ENCODE measurements at places on chromosomes 4 and X.
A peak's percentile ranks its signal among the peaks of the same experiment; 100 is the strongest.

DNA sequence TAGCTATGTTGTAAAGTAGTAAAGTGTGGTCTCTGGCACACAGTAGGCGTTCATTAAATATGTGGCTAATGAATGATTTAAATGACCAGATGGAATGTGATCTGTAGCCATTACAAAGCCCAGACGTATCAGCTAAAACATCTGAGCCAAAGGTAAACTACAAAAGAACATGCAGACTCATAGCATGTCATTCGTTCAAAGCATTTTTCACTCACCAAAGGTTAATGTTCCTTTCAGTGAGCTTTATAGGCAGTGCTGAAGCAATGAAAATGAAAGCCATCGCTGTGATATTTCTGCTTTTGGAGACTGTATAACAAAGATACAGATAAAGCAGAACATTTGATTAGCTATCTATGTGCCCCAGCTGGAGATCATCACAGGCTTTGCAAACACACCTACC is 50.5 kb downstream of the F9 start:
- DNase-seq: peak; percentile 41

GRCh38 chrX:132592880-132593279 is 104.0 kb upstream of the MBNL3 start:
- DNase-seq: peak; percentile 57

DNA sequence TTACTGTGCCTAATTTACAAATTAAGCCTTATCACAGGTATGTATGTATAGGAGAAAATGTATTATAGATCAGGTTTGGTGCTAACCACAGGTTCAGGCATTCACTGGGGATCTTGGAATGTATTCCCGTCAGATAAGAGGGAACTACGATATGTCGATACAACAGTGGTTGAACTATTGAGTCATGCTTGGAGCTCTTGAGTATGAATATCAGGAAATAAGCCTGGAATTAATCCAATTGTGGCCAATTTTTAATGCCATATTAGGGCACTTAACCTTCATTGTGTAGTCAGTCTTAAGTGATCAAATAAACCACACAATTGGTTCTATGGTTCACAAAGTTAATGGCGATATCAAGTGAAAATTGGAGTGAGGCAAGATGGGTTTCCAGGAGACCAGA is 556.5 kb downstream of the IL1RAPL1 start:
- DNase-seq: no peak

GRCh38 chrX:38312436-38312835 is 14.9 kb downstream of the RPGR start:
- DNase-seq: no peak

DNA sequence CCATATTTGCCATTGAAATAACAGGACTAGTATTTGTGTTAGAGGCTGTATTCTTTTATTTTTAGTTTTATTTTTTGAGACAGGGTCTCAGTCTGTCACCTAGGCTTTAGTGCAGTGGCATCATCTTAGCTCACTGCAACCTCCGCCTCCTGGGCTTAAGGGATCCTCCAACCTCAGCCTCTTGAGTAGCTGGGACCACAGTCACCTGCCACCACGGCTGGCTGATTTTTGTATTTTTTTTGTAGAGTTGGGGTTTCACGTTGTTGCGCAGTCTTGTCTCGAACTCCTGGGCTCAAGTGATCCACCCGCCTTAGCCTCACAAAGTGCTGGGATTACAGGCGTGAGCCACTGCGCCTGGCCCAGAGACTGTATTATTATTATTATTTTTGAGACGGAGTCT is 15.3 kb downstream of the TMEM131L start:
- DNase-seq: no peak

DNA sequence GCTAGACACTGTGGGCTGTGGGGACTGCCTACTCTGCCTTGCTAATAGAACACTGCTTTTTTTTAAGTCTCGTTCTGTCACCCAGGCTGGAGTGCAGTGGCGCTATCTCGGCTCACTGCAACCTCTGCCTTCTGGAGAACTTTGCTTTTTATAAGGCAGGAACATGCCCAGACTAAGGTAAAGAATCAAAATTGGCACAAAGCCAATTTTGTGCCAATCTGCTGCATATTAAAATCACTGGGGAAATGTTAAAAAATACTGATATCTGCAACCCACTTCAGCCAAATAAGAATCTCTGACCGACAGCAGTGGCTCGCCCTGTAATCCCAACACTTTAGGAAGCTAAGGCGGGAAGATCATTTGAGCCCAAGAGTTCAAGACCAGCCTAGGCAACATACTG is 36.5 kb upstream of the CEP135 start:
- no peak for DNase-seq

- no peak for DNase-seq
Measured at GRCh38 chr4:182894681-182895275, 22.4 kb downstream of the DCTD start.

DNA sequence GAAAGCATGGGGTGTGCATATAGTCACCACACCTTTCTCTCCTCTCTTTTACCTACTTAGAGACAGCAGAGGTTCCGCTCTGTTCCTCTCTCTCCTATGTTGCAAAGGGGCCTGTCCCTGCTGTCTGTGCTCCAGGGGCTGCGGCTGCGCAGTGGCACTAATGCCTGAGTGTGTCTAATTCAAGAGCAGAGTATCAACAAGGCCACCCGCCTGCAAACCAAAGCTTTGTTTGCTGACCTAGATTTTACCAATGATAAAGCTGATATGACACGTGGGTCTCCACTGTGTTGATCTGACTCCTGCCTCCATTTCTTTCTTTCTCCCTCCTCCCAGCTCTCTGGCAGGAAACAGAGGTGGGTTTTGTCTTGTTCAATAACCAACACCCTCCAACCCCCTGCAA is 74.9 kb downstream of the NSG1 start:
- no peak for DNase-seq

DNA sequence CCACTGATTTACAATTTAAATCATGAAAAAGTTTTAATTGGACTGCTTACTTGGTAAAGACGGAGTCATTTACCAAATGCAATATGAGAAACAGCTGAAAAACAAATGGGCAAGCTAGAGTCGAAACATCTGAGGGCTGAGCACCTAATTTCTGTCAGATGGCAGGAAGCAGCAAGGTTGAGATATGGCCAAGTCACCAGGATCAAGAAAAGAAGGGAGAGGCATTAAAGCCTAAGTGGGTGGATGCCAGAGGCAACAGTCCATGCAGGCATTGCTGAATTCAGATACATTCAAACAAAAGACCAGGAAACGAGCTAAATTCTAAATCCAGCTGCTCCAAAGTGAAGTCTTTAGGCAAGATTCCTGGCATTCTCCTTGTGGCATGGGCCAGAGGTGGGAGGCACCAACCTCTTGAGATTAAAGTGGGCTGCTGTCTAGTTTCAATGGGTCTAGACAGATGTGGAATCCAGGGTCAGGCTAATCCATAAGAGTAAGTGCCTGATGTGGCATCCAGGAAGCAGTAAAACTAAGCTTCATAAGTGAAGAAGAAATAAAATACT is 8.0 kb upstream of the ARSJ start:
- DNase-seq: no peak

DNA sequence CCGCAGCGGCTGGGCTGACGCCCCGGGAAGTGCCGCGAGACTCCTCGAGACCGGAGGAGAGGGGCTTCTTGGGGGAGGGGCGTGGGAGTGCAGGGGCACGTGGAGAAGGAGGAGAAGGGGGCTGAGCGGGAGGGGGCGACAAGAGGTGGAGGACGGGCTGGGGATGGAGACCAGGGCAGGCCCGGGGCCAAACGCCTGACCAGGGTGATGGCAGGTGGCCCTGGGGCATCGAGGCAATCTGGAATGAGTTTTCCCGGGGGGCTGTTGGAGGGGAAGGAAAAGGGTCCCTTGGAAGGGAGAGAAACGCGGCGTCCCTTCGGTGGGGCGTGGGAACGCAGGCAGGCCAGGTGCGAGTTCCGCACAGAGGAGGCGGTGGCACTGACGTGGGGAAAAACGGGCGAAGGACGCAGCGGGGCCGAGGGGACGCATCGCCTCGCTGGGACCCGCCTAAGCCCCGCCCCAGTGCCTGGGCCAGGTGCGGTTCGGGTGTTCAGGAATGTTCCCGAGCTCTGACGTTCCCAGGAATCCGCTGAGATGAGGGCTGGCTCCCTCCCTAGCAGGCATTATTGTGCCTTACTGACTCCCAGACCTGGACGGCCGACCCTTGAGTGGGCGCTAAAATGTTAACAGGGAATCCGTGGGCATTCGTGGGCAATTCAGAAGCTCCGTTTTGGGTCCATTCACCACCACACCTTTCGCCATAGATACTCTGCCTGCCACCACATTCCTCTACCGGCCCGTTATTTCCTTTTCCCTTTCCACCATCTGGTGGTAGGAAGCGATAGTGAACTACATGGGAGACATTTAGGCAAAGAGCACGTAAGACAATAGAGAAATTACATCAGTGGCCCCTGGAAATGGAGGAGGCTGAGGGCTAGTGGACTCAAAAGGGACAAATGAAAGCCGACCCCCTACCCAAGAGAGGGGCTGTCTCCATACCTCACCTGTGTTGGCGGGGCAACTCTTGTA is 795 bp upstream of the SH3KBP1 start:
- peak; percentile 88 for DNase-seq

- DNase-seq: no peak
Measured at GRCh38 chrX:103722505-103722904, 11.8 kb downstream of the TMEM31 start.

GRCh38 chr4:107757864-107758476 is 37.9 kb upstream of the PAPSS1 start:
- DNase-seq: no peak

DNA sequence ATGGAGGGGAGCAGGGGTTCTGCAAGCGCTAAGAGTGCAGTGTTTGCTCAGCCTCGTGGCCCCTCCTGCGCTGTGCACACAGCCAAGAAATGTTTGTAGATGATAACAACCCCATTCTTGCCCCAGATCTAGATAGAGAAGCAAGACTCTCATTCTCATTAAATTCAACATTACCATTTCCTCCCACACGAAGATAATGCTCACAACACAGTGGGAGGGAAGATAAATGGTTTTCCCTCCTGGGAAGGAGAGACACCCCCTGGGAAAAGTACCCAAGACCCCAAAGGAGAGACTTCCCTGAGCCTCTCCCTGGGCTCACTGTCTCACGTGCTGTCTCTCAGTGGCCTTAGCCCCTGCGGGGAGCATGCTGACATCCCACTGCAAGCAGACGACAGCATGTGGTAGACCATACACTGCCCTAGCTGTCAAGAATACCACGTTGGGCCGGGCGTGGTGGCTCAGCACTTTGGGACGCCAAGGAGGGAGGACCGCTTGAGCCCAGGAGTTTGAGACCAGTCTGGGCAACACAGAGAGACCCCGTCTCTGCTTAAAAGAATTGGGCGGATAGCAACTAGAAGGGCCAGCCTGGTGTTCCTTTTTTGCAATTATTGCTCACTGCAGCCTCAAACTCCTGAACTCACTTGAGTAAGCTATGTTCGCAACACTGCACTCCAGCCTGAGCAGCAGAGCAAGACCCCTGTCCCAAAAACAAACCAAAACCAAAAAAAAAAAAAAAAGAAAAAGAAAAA is 34.9 kb upstream of the IQSEC2 start:
- DNase-seq: peak; percentile 58

DNA sequence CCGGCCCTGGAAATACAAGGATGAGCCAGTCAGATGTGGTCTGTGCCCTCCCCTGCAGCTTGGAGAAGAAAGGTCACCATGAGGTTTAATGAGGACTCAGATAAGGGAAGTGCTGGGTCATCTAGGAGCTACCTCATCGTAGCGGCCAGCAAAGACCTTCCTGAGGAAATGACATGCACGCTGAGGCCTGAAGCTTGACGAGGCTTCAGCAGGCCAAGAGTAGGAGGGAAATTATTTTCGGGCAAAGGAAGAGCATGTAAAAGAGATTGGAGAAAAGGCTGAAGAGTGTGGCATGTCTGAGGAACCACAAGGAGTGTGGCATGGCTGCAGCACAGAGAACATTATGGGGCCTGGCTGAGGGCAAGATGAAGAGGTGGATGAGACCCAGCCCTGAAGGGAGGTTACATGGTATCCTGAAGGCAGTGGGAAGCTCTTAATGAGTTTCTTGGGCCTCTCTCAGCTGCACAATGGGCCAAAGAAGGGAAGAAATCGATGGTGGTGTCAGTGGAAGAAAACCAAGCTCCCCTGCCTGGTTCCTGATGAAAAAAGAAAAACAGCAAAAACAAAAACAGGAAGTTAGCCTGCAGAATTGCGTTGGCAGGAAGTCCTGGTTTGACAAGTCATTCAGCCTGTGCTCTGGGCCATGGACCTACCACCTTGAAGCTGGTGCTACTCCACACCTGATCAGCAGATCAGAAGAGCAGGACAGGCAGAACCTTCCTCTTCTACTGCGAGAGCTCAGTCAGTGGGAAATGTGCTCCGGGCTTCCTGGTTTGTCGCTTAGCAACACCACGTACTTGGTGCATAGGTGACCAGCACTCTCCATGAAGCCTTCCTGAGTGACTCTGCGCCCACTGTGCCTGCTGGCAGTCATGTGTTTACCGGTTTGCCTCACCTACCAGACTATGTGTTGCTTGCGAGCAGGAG is 134.5 kb upstream of the KLF3 start:
- peak; percentile 49 for DNase-seq

GRCh38 chr4:24795666-24796381 is 451 bp downstream of the SOD3 start:
- no peak for DNase-seq

- DNase-seq: peak; percentile 52
Measured at GRCh38 chr4:181503687-181504390, 739.4 kb upstream of the TENM3 start.

- no peak for DNase-seq
Measured at GRCh38 chr4:70728091-70728490, 6.3 kb downstream of the RUFY3 start.

DNA sequence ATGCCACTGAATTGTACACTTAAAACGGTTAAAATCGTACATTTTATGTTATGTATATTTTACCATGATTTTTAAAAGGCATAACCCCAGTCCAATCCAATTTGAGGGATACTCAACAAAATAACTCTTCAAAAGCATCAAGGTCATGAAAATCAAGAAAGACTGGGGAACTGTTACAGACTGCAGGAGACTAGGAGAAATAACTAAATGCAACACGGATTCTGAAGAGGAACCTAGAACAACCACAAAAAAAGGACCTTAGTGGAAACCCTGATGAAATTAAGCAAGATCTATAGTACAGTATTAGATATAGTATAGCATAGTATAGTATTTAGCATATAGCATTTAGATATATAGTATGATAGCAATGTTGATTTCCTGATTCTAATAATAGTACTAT is 26.8 kb downstream of the SH3KBP1 start:
- DNase-seq: no peak

DNA sequence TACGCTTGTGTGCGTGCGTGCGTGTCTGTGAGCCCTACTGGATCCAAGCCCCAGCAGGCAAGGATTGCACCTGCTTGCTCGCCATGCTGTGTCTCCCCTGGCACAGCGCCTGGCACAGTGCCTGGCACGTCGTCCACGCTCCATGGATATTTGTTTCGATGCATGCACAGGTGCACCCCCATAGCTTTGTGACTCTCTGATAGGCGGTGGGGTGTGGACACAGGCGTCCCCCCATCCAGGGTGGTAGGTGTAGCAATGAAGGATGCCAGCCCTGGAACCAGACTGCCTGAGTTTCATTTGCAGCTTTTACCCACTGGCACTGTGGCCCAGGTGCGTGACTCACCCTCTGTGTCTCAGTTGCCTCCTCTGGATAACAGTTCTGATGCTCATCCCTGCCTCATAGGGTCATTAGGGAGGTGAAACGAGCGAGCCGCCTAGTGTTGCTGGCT is 20.2 kb downstream of the PIGG start:
- no peak for DNase-seq

- DNase-seq: no peak
Measured at GRCh38 chr4:157751631-157752030, 421.2 kb downstream of the GASK1B start.

Data from endodermal cell (in vitro differentiated cells).